Mesothelial cell of epicardium (in vitro differentiated cells): ENCODE measurements at places on chromosomes 4 and X.

GRCh38 chrX:129556806-129557315, 16.8 kb downstream of the OCRL start:
- H3K27me3 ChIP-seq = no peaks in the 10 kb centered on the region
- no peak for DNase-seq
- H3K36me3 ChIP-seq = peaks cover 31% of the 10 kb centered on the region
- H3K4me3 ChIP-seq = no peak overlapping the region
- no peak overlapping the region for H3K27ac ChIP-seq
- no peaks in the 10 kb centered on the region for H3K4me1 ChIP-seq

DNA sequence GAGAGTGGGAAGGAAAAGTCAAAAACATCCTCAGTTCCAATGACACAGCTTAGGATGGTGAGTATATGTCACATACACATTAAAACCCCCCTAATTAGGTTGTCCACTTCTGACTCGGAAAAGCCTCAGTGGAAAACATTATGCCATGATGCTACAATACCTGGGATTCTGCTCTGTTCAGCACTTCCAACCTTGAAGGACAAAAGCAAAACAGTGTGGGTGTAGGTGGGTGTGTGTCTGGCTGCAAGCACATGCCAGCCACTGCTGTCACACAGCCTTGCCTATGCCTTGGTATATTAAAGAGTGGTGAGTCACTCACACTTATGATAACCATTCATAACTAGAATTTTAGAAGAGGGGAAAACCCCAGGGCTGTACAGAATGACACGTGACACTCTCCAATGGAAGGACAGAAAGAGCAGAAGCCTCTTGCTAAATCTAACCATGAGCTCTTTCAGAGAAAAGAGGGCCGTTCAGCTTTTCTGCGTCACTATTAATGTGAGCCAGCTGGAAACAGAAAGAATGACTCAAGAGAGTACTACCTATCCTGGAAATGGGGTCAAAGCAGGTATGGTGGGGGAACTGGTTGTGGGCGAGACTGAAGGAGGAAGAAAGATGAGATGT, 159.6 kb downstream of the TET2 start:
- H3K27me3 ChIP-seq = no peaks in the 10 kb centered on the region
- no peak overlapping the region for H3K4me3 ChIP-seq
- no peaks in the 10 kb centered on the region for H3K36me3 ChIP-seq
- no peak for DNase-seq
- H3K27ac ChIP-seq = no peak overlapping the region

GRCh38 chrX:97308171-97308570, 424.5 kb downstream of the RPA4 start:
- H3K27ac ChIP-seq = peak overlapping the region; percentile 17
- peaks cover 37% of the 10 kb centered on the region for H3K4me1 ChIP-seq
- H3K36me3 ChIP-seq = no peaks in the 10 kb centered on the region

- H3K36me3 ChIP-seq = no peaks in the 10 kb centered on the region
- no peaks in the 10 kb centered on the region for H3K27me3 ChIP-seq
- H3K27ac ChIP-seq = no peak overlapping the region
- H3K4me3 ChIP-seq = no peak overlapping the region
Observed at GRCh38 chrX:150164971-150165600, 198.0 kb upstream of the MAMLD1 start.

DNA sequence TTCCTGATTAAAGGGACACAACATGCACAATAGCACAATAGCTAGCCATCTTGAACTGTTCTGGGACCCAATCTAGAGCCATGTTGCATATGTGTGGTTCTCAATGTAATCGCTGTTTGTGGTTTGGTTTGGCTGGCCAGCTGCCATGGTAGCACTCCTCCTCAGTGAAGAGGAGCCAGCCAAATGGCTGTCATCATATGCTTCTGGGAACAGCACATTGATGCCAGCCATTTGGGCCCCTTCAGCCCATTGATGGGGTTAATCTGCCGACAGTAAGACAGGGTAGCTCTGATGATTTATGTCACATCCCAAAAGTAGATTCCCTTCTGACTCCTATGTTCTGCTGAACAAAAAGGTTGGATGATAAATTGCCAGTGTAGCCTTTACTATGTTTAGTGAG, 48.5 kb downstream of the AWAT2 start:
- no peak overlapping the region for H3K4me3 ChIP-seq
- H3K27ac ChIP-seq = no peak overlapping the region
- H3K27me3 ChIP-seq = no peaks in the 10 kb centered on the region
- H3K36me3 ChIP-seq = no peaks in the 10 kb centered on the region
- DNase-seq = no peak
- H3K4me1 ChIP-seq = no peaks in the 10 kb centered on the region

- no peak for DNase-seq
- no peak overlapping the region for H3K4me3 ChIP-seq
- H3K4me1 ChIP-seq = no peaks in the 10 kb centered on the region
- no peaks in the 10 kb centered on the region for H3K27me3 ChIP-seq
Observed at GRCh38 chr4:13032936-13033335, 451.2 kb downstream of the RAB28 start.

DNA sequence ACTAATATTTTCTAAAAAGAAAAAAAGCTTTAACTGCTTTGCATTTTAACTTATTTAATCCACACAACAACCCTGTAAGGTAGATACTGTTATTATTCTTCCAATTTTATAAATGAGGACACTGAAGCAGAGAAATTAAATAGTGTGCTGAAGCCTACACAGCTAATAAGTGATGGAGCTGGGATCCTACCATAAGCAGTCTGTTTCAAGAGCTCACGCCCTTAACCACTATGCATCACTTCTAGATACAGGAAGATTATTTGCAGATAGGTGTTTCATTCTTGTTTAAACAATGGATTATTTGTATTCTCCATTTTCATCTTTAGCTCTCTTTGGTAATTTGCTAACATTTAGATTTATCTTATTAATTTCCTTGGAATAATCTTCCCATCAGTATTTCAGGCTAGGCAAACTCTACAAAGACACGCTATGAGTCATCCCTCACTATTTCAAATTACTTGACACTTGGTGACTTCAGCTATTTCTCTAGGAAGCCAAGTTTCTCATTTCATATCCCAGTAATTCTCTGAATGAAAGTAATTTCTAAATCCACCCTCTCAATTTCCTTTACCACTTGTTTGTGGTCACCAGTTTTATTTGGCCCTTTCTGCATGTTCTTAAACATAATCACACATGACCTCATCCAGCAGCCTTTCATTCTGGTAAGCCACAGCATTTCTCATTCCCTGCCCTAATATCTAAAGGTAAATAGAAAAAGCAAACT, 67.3 kb downstream of the ASB9 start:
- no peaks in the 10 kb centered on the region for H3K4me1 ChIP-seq
- peaks cover 4% of the 10 kb centered on the region for H3K27me3 ChIP-seq
- H3K4me3 ChIP-seq = no peak overlapping the region
- no peak overlapping the region for H3K27ac ChIP-seq
- DNase-seq = no peak
